HuH-7 (cell line): ENCODE measurements at places on chromosomes 5 and 9.
A peak's percentile ranks its signal among the peaks of the same experiment; 100 is the strongest.

DNA sequence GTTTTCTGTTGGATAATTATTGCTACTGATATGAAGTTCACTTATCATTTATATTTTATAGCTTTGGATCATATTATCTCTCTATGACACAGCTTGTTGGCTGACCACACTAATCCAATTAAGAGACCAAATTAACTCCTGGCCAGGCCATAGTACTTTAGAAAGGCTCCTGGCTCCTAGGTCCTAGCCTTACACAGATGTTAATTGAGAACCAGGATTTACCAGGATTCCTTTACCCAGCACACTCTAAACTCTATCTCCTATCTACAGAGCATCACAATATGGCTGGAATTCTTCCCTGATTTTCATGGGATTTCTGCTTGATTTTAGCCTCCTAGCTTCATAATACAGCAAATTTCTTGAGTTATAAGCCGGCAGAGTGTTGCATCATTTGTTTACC, 80.3 kb downstream of the SLCO6A1 start:
- DNase-seq: no peak

DNA sequence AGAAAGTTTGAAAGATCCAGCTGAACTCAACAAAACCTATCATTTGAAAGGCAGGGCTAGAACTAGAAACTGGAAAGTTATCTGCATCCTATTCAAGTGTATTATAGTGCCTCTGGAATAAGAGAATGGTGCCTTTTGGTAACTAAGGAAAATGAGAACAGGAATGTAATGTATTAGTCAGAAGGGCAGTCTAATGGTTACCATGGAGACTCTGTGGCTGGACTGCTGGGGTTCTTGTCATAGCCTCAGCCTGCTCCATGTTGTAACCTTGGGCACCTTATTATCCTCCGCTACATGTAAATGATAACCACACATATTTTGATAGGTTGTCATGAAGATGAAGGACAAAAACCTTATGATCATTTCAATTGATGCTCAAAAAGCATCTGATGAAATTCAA, 24.6 kb upstream of the IFNB1 start:
- DNase-seq: no peak

GRCh38 chr5:143168171-143168741, 235.2 kb downstream of the NR3C1 start:
- no peak for DNase-seq

GRCh38 chr9:124551472-124552272, 44.5 kb upstream of the NR5A1 start:
- DNase-seq: peak; percentile 60

- peak; percentile 58 for DNase-seq
These were observed 138.9 kb downstream of the RGS3 start for GRCh38 chr9:113602126-113603047.

DNA sequence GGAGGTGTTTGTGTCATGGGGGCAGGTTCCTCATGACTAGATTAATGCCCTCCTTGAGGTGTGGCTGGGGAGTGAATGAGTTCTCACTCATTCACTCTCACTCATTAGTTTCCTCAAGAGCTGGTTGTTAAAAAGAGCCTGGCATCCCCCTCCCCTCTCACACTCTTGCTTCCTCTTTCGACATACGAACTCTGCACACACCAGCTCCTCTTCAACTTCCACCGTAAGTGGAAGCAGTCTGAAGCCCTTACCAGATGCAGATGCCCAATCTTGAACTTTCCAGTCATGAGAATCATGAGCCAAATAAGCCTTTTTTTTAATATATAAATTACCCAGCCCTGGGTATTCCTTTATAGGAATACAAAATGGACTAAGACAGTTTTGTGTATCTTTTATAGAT, 82.5 kb downstream of the SPRY4 start:
- no peak for DNase-seq

- DNase-seq: no peak
These were observed 198.0 kb upstream of the EGFLAM start for GRCh38 chr5:38060354-38060753.

DNA sequence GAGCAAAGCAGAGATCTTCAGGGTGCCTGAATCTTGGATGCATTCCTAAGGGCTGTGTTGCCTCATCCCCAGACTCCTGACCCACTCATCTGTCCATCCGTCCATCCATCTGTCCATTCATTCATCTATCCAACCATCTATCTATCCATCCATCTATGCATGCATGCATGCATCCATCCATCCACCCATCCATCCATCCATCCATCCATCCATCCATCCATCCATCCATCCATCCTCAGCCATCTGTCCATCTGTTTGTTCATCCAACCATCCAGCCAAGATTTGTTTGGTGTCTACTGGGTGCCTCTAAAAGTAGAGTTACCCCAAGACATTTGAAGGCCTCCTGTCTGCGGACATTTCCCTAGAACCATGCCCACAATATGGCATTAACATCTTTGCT, 27.7 kb upstream of the BARHL1 start:
- no peak for DNase-seq

DNA sequence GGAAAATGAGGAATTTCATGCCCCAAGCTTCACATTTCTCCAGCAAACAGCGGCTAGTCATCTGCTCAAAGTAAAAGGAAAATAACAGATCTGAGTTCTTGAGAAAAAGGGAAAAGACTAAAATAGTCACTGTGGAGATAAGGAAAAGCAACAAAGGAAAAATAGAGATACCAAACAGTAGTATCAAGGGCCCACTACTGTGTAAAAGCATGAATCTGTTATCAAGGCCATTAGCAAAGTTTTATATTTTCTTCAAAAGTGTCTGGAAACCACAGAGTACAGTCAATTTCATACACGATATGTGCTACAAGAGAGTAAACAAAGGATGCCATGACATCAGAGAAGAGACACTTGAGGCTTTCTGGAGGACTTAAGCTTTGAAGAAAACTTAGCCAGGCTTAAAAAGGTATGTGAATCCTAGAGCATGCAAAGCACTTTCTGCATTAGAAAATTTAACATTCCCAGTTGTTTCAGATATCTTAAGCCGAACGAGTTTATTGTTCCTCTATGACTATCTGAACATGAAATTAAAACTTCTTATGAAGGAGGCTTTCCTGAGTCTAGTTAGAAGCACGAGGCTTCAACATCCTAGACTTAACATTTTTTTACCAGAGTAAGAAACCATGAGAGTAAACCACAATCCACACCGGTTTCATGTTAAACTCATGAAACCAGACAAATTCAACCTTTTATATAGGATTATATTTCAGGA, 1.2 kb downstream of the TTC33 start:
- no peak for DNase-seq

DNA sequence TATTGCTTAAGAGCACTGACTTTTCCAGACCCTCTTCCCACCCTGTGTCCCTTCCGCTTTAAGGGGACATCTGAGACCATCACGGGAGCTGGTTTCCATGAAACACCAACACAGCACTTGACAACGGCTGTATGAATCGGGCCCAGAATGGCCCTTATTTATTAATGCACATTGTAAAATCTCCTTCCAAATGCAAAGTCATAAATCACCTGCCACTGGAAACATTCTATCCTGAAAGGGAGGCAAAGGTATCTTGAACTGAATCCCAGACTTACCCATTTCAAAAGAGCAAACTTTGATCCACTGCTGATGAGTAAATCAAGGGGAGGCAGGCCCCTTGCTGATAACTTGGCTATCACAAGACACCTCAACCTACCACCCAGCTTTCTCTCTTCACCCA, 37.4 kb downstream of the SHB start:
- DNase-seq: no peak
